ENCODE measurements at places on chromosomes 3 and 15.

GRCh38 chr15:46442184-46442583 lies 807.4 kb downstream of the SQOR start:
- no peak for DNase-seq

DNA sequence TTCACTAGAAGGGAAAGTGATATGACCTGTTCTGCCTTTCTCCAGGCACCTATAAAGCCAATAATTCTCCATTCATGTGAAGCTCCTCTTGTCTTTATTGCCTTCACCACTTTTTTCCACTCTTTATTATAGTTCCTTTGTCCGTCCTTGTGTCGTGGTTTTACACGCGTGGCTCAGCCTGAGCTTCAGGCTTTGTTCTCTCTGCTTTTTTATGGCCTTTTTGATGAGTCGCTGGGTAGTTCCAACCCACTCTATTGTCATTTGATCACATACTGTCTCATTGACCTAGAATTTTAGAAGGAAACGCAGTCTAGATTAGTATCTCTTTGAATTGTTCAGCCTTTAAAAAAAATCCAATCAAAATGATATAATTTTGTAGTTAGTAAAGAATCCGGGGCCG lies 403.2 kb downstream of the PTPRG start:
- no peak for DNase-seq

DNA sequence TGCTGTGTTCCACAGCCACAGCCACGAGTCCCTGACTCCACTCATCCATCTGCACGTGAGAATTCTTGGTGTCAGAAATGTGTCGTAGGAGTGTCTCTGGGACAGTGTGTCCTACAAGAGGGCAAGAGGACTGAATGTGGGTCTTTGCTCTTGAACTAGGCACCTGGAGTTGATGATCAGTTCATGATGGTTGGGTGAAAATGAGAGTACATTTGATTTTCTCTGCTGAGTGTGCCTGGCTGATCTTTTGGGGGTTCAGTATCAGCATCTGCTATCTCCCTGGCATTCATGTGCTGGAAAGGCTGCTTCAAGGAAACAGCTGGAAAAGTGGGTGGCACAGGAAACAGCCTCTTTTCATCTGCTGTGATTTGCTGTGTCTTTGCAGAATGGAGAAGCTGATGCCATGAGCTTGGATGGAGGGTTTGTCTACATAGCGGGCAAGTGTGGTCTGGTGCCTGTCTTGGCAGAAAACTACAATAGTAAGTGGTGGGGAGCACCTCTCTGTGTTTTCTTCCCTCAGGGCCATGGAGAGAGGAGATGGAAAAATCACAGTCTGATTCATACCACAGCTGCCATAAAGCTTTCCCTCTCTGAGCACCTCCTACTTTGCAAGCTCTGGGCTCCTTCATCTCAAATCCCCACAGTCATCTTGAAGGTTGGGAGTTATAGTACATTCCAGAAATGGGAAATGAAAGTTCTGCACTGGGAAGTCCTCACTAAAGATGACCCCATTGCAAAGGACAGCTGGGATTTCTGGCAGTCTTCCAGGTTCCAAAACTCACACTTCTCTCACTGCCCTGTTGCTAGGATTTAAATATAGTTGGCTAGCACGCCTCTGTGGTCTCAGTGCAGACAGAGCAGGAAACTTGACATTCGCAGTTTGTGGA lies 17.8 kb downstream of the TF start:
- no peak for DNase-seq

DNA sequence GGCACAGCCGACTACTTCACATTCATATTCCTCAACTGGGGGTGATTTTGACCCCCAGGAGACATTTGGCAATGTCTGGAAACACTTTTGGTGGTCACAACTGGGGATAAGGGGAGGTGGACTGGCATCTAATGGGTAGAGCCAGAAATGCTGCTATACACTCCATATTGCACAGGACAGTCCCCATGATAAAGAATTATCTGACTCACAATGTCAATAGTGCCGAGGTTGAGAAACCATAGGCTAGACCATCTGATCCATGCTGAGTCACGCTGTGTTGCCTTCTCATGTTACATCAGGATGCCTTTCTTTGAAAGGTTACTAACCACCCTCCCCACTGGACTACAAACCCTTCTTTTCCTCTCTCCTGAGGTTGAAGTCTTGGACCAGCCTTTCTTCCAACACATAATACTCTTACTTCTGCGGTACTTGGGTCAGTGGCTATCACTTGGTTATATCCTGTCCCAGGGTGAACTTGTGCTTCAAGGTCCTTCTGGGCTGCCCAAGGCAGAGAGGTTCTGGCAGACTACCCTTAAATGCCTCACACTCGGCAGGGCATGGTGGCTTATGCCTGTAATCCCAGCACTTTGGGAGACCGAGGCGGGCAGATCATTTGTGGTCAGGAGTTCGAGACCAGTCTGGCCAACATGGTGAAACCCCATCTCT lies 68.8 kb downstream of the CTNNB1 start:
- DNase-seq, result peak; percentile 95
